SJSA1 (cell line): ENCODE measurements at places on chromosomes 11 and 22. TPM values are rescaled to one million over a fixed set of nuclear protein-coding genes. Genes with fewer than 3 reads are reported as not detected.

DNA sequence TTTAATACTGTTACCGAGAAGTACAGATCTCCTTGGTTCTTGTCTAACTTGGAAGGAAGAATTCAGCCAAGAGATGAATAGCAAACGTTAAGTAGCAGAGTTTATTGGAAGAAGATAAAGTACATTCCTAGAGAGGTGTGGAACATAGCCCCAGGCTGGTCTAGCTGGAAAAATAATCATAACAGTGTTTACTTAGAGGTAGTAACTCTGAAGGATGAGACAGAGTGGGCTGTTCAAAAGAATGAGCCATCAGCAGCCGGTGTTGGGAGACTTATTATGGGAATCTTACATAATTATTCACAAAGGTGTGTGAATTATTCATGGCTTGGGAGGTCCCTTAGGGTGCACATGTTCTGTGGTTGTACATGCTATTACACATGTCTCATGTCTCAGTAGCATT, 276.5 kb downstream of the LUZP2 start:
- no peaks in the 10 kb centered on the region for H3K4me1 ChIP-seq
- H3K27ac ChIP-seq: no peak overlapping the region
- no peak for DNase-seq
- H3K4me3 ChIP-seq: no peak overlapping the region
- no peaks in the 10 kb centered on the region for H3K27me3 ChIP-seq
- H3K36me3 ChIP-seq: no peaks in the 10 kb centered on the region

GRCh38 chr11:110207123-110207522, 89.3 kb downstream of the RDX start:
- no peaks in the 10 kb centered on the region for H3K36me3 ChIP-seq
- H3K4me1 ChIP-seq: no peaks in the 10 kb centered on the region
- no peak overlapping the region for H3K27ac ChIP-seq
- H3K4me3 ChIP-seq: no peak overlapping the region
- no peak for DNase-seq

GRCh38 chr22:42959576-42960509, 55.1 kb downstream of the PACSIN2 start:
- H3K27me3 ChIP-seq: no peaks in the 10 kb centered on the region
- peaks cover 30% of the 10 kb centered on the region for H3K4me1 ChIP-seq
- H3K27ac ChIP-seq: no peak overlapping the region
- H3K4me3 ChIP-seq: no peak overlapping the region
- peaks cover 47% of the 10 kb centered on the region for H3K36me3 ChIP-seq

- peaks cover 51% of the 10 kb centered on the region for H3K4me1 ChIP-seq
- H3K4me3 ChIP-seq: peak overlapping the region; percentile 94
- peak; percentile 44 for DNase-seq
These were observed 546 bp downstream of the DRAP1 start for GRCh38 chr11:65919573-65920371.

DNA sequence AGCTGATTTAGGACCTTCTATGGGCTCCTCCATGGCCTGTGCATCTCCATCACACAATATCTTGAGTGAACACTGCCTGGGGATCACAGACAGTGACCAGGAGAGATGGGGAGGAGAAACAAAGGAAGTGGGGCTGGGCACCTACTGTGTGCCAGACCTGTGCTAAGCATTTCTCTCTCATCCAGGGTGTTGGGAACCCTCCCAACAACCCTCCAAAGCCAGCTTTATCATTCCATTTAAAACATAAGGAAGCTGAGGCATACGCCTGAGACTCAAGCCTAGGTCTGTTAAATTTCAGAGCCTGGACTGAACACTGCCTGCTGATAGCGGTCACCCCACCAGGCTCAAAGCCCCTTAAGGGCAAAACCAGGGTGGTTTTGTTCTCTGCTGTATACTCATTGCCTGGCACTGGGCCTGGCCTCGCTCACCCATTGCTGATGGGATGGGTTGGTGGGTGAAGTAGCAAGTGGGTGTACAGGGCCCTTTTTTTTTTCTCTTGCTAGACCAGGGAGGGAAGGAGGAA, 130.1 kb downstream of the MN1 start:
- H3K4me3 ChIP-seq: no peak overlapping the region
- DNase-seq: no peak
- peaks cover 38% of the 10 kb centered on the region for H3K4me1 ChIP-seq

DNA sequence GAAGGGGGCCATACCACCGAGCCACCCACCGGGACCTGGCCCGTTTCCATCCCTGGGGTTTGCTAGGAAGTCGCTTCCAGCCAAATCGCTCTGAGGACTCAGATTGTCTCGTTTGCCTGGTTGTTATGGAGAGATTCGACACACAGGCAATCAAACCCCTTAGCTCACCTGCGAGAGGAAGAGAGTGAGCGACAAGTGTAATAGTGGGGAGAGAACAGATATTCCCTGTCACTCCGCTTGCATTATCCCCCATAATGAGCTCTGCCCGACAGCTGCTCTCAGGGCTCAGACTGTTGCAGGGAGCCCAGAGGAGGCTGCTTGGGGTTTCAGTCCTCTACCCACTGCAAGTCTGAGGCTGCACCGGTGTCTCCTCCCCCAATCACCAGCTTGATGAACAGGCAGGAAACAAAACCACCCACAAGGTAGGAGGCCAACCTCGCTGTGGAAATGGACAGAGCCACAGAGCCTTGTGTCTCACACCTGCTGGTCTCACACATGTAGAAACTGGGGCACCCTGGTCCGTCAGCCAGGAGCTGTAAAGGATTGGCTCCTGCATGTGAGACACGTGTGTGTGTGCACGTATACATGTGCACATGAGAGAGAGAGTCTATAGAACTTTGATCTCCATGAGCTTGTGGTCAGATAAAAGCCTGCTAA, 351.1 kb downstream of the BUD13 start:
- no peaks in the 10 kb centered on the region for H3K27me3 ChIP-seq
- H3K4me1 ChIP-seq: no peaks in the 10 kb centered on the region
- DNase-seq: no peak
- H3K36me3 ChIP-seq: no peaks in the 10 kb centered on the region
- no peak overlapping the region for H3K4me3 ChIP-seq
- H3K27ac ChIP-seq: no peak overlapping the region

GRCh38 chr11:84899134-84899533, 728.0 kb downstream of the DLG2 start:
- H3K4me3 ChIP-seq: no peak overlapping the region
- DNase-seq: no peak
- H3K4me1 ChIP-seq: no peaks in the 10 kb centered on the region

DNA sequence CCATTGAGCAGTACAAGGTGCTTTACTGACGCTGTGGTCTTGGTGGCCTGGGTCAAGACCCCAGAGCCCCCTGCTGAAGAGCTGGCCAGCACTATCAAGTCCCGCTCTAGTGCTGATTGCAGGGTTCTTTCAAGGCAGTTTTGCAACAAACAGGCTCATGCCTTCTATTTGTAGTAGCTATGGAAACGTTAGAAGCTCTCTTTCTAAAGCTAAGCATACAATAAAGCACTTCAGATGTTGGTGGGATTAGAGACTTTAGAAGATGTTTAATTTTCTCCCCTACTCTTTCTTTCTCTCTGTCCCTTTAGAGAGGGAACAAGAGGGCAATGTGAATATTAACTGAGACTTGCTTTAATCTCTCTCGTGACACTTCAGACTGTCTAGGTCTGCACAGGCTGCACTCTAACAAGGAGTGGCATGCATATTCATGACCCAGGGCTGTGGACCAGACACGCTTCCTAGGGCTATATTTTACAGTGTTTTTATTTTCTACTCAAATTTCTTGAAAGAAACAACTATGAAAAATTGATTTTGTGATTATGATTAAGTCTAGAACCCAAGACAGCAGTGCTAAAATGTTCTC, 138.6 kb downstream of the WNT7B start:
- peaks cover 33% of the 10 kb centered on the region for H3K4me1 ChIP-seq
- H3K4me3 ChIP-seq: no peak overlapping the region
- no peak overlapping the region for H3K27ac ChIP-seq
- peaks cover 56% of the 10 kb centered on the region for H3K36me3 ChIP-seq
- no peak for DNase-seq

- no peaks in the 10 kb centered on the region for H3K27me3 ChIP-seq
- H3K4me1 ChIP-seq: no peaks in the 10 kb centered on the region
- no peak for DNase-seq
- H3K27ac ChIP-seq: no peak overlapping the region
- H3K4me3 ChIP-seq: no peak overlapping the region
These were observed 769.6 kb downstream of the NTM start for GRCh38 chr11:132140056-132140455.

Gene RAG1
- 0.22 and 0.45 TPM in 2 replicates for total RNA-seq

GRCh38 chr11:130160498-130161155, 1.0 kb downstream of the ST14 start:
- H3K36me3 ChIP-seq: no peaks in the 10 kb centered on the region
- H3K4me1 ChIP-seq: peaks cover 8% of the 10 kb centered on the region
- DNase-seq: no peak
- no peak overlapping the region for H3K4me3 ChIP-seq

GRCh38 chr22:47178339-47178738, 415.9 kb downstream of the TBC1D22A start:
- DNase-seq: no peak
- H3K4me1 ChIP-seq: no peaks in the 10 kb centered on the region
- H3K4me3 ChIP-seq: no peak overlapping the region

Gene DDIAS
- 4.8 and 10.3 TPM in 2 replicates for total RNA-seq

Gene OR52E8
- total RNA-seq: not detected in 2 replicates

Gene CPT1A
- 39.2 and 61.1 TPM in 2 replicates for total RNA-seq

Gene VSIG2
- not detected in 2 replicates for total RNA-seq

DNA sequence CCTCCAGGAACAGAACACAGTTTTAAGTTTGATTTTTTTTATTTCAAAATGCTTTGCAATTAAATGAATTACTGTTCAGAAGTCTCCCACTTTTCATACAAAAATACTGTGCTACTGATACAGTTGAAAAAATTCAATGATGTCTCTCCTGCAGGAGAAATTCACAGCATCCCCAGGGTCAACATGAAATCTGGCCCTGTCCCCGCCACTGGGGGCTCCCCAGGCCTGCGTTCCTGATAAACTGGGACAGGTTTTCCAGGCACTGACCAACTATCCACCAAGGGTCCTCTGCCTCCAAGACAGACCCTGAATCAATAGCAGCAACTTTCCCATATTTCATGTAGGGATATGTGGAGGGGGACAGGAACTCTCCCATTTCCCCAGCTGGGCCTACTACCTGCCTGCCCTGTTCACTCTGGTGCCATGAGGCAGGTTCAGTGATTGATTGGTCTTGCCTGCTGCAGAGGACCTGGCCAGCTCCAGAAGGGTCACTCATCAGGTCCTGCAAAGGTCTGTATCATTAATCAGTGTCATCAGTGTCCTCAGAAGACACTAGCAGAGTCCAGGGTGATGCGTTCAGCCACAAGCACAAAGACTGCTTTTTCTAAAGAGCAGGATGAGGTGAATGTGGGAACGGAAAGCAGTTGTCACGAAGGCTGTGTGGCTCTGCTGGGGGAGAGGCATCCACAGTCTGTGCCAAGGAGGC, 43.4 kb downstream of the PISD start:
- H3K27me3 ChIP-seq: no peaks in the 10 kb centered on the region
- no peak for DNase-seq
- no peak overlapping the region for H3K4me3 ChIP-seq
- H3K27ac ChIP-seq: no peak overlapping the region
- peaks cover 66% of the 10 kb centered on the region for H3K36me3 ChIP-seq

GRCh38 chr22:47065756-47066615, 303.5 kb downstream of the TBC1D22A start:
- H3K4me1 ChIP-seq: peaks cover 5% of the 10 kb centered on the region; the same call in 1 of the 2 replicates
- H3K36me3 ChIP-seq: no peaks in the 10 kb centered on the region
- no peaks in the 10 kb centered on the region for H3K27me3 ChIP-seq
- no peak overlapping the region for H3K27ac ChIP-seq

DNA sequence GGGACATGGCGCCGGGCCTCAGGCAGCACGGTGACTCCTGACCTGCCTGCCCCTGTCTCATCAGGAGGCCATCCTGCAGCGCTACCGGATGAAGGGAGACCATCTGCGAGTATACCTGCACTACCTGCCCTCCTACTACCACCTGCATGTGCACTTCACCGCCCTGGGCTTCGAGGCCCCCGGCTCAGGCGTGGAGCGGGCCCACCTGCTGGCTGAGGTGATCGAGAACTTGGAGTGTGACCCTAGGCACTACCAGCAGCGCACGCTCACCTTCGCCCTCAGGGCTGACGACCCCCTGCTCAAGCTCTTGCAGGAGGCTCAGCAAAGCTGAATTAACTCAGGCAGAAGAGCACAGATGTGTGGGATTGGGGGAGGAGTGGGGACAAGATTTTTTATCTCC, 10.2 kb upstream of the ST3GAL4 start:
- no peak for DNase-seq
- H3K4me1 ChIP-seq: peaks cover 35% of the 10 kb centered on the region

Gene MS4A6E
- not detected in 2 replicates for total RNA-seq

- no peak overlapping the region for H3K4me3 ChIP-seq
- no peak overlapping the region for H3K27ac ChIP-seq
- H3K36me3 ChIP-seq: no peaks in the 10 kb centered on the region
- no peak for DNase-seq
These were observed 42.4 kb downstream of the IL10RA start for GRCh38 chr11:118028626-118029025.

DNA sequence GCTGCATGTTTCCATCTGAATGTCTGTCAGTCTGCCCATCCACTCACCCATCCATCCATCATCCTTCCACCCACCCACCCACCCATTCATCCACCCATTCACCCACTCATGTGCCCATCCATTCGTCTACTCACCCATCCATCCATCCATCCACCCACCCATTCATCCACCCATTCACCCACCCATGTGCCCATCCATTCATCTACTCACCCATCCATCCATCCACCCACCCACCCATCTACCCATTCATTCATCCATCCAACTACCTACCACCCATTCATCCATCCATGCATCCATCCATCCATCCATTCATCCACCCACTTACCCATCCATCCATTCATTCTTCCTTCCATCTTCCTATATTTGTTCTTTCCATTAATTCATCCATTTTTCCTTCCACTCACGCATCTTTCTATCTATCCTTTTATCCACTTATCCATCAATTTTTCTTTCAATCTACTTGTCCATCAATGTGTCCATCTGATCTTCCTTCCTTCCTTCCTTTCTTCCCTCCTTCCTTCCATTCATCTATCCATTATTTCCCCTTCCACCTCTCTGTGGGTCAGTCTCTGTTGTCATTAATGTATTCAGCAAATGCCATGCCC, 8.0 kb downstream of the CRYBB3 start:
- no peak overlapping the region for H3K27ac ChIP-seq
- H3K27me3 ChIP-seq: 0 out of 2 replicates have a peak, but pooled peaks cover 3% of the 10 kb centered on the region
- no peak overlapping the region for H3K4me3 ChIP-seq
- DNase-seq: no peak

DNA sequence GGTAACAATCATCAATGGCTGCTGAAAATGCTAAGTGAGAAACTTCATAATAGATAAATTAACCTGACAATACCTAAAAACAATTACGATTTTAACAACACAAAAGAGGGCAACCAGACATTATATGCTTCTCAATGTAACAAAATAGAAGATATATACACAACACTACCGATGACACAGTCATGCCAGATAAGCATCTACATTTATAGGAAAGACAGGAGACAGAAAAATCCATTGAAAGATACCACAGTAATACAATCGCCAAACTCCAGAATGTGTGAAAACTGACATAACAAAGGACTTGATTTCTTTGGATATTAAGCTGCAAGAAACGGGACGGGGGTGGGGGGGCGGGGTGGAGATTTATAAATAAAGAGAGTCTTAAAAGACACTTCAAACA, 28.3 kb downstream of the USP28 start:
- H3K4me3 ChIP-seq: no peak overlapping the region
- DNase-seq: no peak
- no peaks in the 10 kb centered on the region for H3K27me3 ChIP-seq
- no peak overlapping the region for H3K27ac ChIP-seq
